Trophoblast cell (in vitro differentiated cells and primary cell): ENCODE measurements at places on chromosomes 6 and 20.

GRCh38 chr6:46867411-46867810 is 54.3 kb downstream of the ADGRF5 start:
- no peak overlapping the region for H3K4me3 ChIP-seq
- no peak for DNase-seq
- H3K4me1 ChIP-seq, result no peaks in the 10 kb centered on the region

DNA sequence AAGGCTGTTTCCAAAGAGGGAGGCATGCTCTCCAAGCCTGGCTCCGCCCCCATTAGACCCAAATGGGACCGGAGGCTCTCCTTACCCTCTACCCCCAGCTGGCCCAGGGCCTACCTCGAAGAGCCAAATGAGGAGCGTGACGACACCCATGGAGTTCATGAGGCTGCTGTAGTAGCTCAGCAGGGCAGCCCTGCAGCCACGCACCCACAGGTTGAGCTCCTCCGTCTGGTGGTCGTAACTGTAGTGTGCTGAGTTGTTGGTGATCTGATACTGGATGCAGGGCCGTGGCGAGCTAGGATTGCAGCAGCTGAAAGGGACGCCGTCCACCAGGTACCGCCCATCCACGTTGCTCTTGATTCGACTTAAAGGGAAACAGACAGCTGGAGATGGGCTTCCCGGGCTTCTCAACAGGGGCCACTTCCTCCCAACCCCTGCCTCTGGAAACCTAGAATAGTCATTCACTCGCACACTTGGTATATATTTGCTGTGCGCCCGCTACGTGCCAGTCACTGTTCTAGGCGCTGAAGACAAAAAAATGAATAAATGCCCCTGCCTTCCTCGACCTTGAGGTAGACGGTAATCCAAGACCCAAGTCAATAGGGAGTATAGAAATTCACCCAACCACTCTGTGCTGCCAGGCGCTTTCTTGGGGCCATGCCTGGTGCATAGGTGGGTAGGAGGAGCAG is 18.0 kb downstream of the PRPH2 start:
- DNase-seq, result no peak
- peak overlapping the region; percentile 52 for H3K4me3 ChIP-seq
- H3K4me1 ChIP-seq, result no peaks in the 10 kb centered on the region
- H3K27ac ChIP-seq, result no peak overlapping the region

DNA sequence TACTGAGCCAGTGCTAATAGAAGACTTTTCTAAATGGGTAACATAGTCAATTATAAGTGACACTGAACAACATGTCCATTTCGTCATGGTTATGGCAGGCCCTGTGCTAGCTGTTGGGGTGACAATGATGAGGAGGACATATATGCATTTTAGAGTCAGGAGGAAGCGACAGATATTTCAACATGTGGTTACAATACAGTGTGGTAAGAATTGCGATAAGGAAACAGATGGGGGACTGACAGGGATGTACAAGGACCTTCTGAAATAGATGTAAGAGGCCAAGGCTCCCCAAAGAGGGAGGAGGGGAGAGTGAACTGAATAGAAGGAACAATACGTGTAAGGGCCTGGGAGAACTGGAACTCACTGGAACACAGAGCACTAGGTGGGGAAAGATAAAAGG is 11.7 kb downstream of the MMP24 start:
- H3K36me3 ChIP-seq, result no peaks in the 10 kb centered on the region
- H3K27ac ChIP-seq, result no peak overlapping the region
- H3K27me3 ChIP-seq, result no peaks in the 10 kb centered on the region
- no peak for DNase-seq

DNA sequence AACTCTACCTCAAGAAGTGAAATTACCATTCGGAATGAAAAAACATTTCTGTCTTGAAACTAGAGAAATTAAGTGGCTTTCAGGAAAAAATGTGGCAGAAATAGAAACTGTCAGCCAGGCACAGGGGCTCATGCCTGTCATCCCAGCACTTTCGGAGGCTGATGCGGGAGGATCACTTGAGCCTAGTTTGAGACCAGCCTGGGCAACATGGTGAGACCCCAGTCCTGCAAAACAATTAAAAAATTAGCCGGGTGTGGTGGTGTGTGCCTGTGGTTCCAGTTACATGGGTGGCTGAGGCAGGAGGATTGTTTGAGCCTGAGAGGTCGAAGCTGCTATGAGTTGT is 7.1 kb upstream of the TMEM181 start:
- no peaks in the 10 kb centered on the region for H3K4me1 ChIP-seq
- no peak overlapping the region for H3K4me3 ChIP-seq
- no peak overlapping the region for H3K27ac ChIP-seq
- DNase-seq, result no peak
- H3K36me3 ChIP-seq, result no peaks in the 10 kb centered on the region

GRCh38 chr6:159461266-159461665 is 231.8 kb downstream of the SOD2 start:
- H3K27ac ChIP-seq, result no peak overlapping the region
- H3K36me3 ChIP-seq, result no peaks in the 10 kb centered on the region
- no peak overlapping the region for H3K4me3 ChIP-seq
- peaks cover 7% of the 10 kb centered on the region for H3K4me1 ChIP-seq
- H3K27me3 ChIP-seq, result no peaks in the 10 kb centered on the region

- H3K4me3 ChIP-seq, result no peak overlapping the region
- H3K27me3 ChIP-seq, result peaks cover 17% of the 10 kb centered on the region
- peaks cover 5% of the 10 kb centered on the region for H3K4me1 ChIP-seq
- no peak overlapping the region for H3K27ac ChIP-seq
- peaks cover 3% of the 10 kb centered on the region for H3K36me3 ChIP-seq
Observed at GRCh38 chr20:54167909-54168872, 5.6 kb downstream of the CYP24A1 start.

GRCh38 chr6:77373955-77374354 is 89.3 kb downstream of the HTR1B start:
- no peaks in the 10 kb centered on the region for H3K4me1 ChIP-seq
- H3K36me3 ChIP-seq, result no peaks in the 10 kb centered on the region
- H3K4me3 ChIP-seq, result peak overlapping the region; percentile 25

DNA sequence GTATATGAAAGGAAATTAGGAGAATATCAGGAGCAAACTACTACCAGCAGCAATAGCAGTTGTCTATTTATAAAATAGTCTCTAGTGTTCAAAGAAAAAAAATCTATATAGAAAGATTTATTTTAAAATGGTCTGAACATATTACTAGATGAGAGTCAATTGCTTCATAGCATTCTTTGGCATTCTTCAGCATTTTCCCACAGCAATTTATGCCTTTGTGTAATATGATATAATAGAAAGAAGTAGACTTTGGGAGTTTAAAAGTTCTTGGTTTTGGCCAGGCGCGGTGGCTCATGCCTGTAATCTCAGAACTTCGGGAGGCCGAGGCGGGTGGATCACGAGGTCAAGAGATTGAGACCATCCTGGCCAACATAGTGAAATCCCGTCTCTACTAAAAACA is 157.0 kb upstream of the PLN start:
- no peak overlapping the region for H3K4me3 ChIP-seq
- H3K27ac ChIP-seq, result no peak overlapping the region
- H3K36me3 ChIP-seq, result no peaks in the 10 kb centered on the region
